ENCODE measurements at places on chromosomes 6 and 20.
A peak's percentile ranks its signal among the peaks of the same experiment; 100 is the strongest.

GRCh38 chr20:10344953-10345352, 89.1 kb downstream of the MKKS start:
- no peak for DNase-seq

- no peak for DNase-seq
These were observed 164.3 kb downstream of the TASP1 start for GRCh38 chr20:13474467-13474866.

DNA sequence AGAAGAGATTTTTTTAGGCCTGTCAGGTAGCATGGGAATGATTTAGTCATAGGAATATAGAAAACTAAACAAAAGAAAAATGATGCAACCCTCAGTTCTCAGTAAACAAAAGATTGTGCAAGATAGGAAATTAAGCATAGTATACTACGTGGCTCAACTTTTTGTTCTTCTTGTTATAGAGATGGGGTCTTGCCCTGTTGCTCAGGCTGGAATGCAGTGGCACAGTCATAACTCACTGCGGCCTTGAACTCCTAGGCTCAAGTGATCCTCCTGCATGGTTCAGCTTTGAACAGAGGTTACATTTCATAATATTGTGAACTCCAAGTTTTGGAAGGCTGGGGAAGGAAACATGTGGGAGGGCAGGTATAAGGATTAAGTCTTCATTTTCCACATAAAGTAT, 28.5 kb downstream of the SLX4IP start:
- no peak for DNase-seq

DNA sequence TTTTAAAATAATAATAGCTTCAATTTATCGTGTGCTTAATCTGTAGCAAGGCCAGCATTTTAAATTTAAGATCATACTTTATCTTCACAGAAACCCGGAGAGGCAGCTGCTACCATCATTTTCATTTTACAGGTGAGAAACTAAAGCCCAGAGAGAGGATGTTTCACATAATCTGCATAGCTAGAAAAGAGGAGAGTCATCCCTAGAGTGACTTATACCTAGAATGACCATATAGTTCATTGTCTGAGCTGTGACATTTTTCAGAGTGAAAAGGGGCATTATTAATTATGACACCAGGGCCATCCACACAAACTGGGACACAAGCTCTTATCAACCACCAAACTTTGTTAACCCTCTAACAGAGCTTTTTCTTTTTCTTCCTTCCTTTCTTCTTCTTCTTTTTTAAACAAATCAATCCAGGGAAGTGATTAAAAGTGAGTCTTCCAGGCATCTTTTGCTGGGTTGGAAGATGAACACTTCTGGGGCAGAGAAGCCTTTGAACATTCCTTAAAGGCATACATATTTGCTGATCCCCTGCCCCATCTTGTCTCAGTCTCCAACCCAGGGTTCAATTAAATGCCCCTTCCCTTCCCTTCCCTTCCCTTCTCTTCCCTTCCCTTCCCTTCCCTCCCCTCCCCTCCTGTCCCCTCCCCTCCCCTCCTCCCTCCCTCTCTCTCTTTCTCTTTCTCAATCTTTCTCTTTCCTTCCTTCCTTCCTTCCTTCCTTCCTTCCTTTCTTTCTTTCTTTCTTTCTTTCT, 272.5 kb upstream of the JAG1 start:
- no peak for DNase-seq

GRCh38 chr6:104642871-104643270, 216.8 kb downstream of the HACE1 start:
- DNase-seq, result no peak

DNA sequence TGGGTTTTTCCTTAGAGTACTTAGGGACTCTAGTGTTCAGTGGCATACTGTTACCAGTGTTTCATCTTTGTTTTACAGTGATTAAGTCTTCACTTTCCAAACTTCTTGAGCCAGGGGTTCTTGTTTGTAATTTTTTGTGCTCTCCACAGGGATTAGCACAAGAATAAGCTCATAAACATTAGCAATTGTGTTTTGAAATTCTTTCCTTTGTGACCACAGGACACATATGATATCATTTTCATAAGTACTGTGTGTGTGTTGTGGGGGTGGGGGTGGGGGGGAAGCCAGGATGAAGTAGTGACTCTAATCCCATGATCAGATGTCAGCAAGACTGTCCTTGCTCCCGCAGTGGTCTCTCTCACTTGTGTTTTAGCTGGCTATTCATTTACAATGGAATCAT, 101.5 kb upstream of the SCP2D1 start:
- no peak for DNase-seq

GRCh38 chr6:63649847-63650265, 14.3 kb downstream of the PHF3 start:
- DNase-seq, result no peak

GRCh38 chr6:46967826-46968349, 46.1 kb upstream of the ADGRF5 start:
- no peak for DNase-seq

- DNase-seq, result peak; percentile 87
These were observed at the start of gene TCFL5 for GRCh38 chr20:62861726-62862336. Gene TCFL5, minus strand, starts transcription at chr20:62861822. Its CDS starts 152 bp downstream, at chr20:62861670.
